Psoas muscle (tissue), 8 donors: ENCODE measurements at places on chromosomes 1 and 21. TPM values are rescaled to one million over a fixed set of nuclear protein-coding genes. Genes with fewer than 3 reads are reported as not detected.

The LACTBL1 gene
- not detected for polyA plus RNA-seq

The CELA3B gene
- 0.09 TPM for polyA plus RNA-seq

The PLA2G2C gene
- polyA plus RNA-seq: not detected

The ACTA1 gene
- polyA plus RNA-seq: 26,656 TPM

DNA sequence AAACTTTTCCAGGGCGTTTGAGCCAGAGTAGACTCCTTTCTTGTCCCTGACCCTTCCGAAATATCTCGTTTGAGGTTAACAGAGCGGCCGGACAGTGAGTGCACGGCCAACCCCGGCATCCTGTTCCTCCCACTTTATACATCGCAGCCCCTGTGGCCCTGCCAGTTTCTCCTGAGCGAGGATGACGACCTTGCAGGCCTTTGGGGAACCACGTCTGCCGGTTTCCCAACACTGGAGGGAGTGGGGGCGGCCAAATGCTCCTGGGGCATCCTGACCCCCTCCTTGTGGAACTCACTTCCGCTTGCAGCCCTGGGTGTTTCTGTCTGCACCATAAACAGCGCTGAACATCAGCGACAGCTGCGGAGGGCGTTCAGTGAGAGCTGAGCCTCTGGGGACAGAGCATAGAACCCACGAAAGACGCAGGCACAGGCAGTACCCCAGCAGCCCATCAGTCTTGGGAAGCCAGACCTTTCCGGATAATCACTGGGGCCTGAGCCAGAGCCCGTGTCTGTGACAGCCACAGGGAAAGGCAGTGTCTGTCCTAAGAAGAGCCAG, 4.8 kb upstream of the KCNAB2 start:
- no peak overlapping the region for H3K4me3 ChIP-seq
- no peaks in the 10 kb centered on the region for H3K4me1 ChIP-seq
- DNase-seq: no peak
- no peak overlapping the region for H3K27ac ChIP-seq
- no peaks in the 10 kb centered on the region for H3K36me3 ChIP-seq
- H3K27me3 ChIP-seq: peaks cover 29% of the 10 kb centered on the region

DNA sequence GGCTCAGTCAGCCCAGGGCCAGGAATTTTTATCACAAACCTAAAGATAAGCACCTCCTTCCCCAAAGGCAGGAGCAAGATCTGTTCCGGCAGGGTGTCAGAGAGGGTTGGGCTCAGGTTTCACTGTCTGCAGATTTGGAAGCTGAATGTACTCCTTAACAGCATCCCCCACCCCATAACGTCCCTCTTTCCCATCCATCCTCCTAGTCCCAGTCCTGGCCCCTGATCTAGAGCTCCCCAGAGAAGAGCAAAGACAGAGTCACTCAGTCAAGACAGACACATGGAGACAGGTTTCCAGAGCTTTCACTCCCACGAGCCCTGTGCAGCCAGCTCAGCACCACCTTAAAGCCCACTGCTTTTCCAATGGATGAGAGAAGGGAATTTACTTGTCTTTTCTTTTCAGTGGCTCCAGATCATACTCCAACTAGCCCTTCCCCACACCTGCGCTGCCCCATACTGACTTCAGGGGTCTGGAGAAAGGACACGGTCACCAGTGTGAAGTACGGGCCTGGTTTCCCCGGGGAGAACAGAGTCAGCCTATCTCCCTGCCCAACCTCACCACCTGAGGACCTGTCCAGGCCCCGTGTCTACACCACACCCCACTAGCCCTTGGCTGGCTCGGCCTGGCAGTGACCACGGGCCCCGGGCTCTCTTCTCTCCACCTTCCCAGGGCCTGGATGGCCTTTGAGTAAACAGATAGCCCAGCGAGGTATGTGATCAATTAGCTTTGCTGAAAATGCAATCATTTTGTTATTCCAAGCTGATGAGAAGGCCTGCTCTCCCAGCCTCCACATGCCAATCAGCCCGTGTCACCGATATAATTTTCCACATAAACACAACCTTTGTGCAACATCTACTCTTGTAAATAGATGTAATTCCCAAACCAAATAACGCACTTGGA, 249.1 kb downstream of the FOXD2 start:
- no peak overlapping the region for H3K4me3 ChIP-seq
- no peak overlapping the region for H3K27ac ChIP-seq
- peaks cover 2% of the 10 kb centered on the region for H3K27me3 ChIP-seq

GRCh38 chr1:200626853-200627534, 6.4 kb upstream of the KIF14 start:
- H3K4me1 ChIP-seq: peaks cover 1% of the 10 kb centered on the region
- H3K36me3 ChIP-seq: no peaks in the 10 kb centered on the region
- no peak for DNase-seq
- H3K27ac ChIP-seq: no peak overlapping the region
- H3K27me3 ChIP-seq: no peaks in the 10 kb centered on the region

- H3K27me3 ChIP-seq: no peaks in the 10 kb centered on the region
- H3K4me3 ChIP-seq: no peak overlapping the region
- H3K27ac ChIP-seq: no peak overlapping the region
These were observed 40.9 kb upstream of the RGS1 start for GRCh38 chr1:192534666-192535065.

DNA sequence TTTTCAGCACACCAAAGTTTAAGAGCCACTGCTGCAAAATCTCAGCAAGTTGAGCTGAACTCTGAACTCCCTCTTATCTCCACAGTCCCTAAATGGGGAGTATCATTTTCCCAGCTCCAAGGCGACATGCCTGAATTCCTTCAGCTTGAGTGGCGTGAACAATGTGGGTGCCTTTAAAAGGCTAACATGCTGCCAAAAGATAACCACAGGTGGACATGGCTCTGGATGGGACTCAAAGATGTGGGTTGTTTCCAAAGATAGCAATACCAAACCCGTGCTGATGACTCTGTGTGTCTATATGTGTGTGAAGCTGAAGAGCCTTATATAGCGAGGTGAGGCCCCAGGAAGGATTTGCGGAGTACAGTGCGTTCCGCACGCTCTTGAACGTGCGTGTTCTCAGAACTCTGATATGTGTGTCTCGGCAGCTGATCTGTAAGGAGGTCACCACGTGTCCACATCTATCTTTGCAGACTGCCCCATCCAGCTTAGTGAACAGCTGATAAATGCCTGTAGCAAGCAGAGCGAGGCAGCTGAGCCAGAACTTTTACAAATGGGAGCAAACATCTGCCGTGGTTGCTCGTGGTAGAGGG, 189.2 kb downstream of the DYRK1A start:
- peak overlapping the region; percentile 89 for H3K27ac ChIP-seq
- peaks cover 41% of the 10 kb centered on the region for H3K4me1 ChIP-seq
- H3K36me3 ChIP-seq: no peaks in the 10 kb centered on the region
- no peaks in the 10 kb centered on the region for H3K27me3 ChIP-seq
- DNase-seq: peak; percentile 50

GRCh38 chr1:61457526-61458040, 267.4 kb downstream of the TM2D1 start:
- no peak overlapping the region for H3K27ac ChIP-seq
- H3K4me1 ChIP-seq: peaks cover 17% of the 10 kb centered on the region
- H3K36me3 ChIP-seq: no peaks in the 10 kb centered on the region
- DNase-seq: no peak
- no peaks in the 10 kb centered on the region for H3K27me3 ChIP-seq

- no peaks in the 10 kb centered on the region for H3K36me3 ChIP-seq
- peaks cover 7% of the 10 kb centered on the region for H3K4me1 ChIP-seq
- no peak for DNase-seq
- no peaks in the 10 kb centered on the region for H3K27me3 ChIP-seq
- H3K27ac ChIP-seq: no peak overlapping the region
These were observed 142.6 kb downstream of the OMA1 start for GRCh38 chr1:58403894-58404293.

DNA sequence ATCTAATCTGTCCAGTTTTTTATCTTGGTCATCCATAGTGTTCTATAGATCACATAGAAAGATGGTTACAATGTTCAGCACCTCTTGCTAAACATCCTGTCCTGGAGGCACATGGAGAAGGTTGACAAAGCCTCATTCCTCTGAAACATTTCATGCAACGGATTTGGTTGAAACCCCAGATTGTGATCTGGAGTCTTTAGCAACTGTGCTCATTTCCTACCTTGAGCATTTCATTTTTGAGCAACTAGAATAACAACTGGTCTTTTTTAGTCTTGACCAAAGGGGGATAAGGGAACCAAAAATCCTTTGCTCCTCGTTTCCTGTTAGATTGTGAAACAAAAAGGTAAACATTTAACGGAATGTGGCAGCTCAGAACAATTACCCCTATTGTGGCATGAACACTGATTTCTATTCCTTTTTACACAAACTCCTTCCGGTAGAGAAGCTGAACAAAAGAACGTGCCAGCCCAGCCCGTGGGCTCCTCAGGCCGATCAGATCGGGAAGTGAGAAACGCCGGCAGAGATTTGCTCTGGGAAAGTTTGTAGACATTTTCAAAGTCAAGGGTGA, 94.7 kb upstream of the ERRFI1 start:
- H3K27ac ChIP-seq: peak overlapping the region; percentile 48
- H3K36me3 ChIP-seq: no peaks in the 10 kb centered on the region
- DNase-seq: no peak
- peaks cover 13% of the 10 kb centered on the region for H3K4me1 ChIP-seq
- H3K27me3 ChIP-seq: no peaks in the 10 kb centered on the region
